CD8-positive, alpha-beta memory T cell (primary cell): ENCODE measurements at places on chromosomes 7 and 10. TPM values are rescaled to one million over a fixed set of nuclear protein-coding genes. Genes with fewer than 3 reads are reported as not detected.

The PLXNA4 gene
- total RNA-seq = 0.02 TPM

The ZNF488 gene
- 0.44 TPM for total RNA-seq

DNA sequence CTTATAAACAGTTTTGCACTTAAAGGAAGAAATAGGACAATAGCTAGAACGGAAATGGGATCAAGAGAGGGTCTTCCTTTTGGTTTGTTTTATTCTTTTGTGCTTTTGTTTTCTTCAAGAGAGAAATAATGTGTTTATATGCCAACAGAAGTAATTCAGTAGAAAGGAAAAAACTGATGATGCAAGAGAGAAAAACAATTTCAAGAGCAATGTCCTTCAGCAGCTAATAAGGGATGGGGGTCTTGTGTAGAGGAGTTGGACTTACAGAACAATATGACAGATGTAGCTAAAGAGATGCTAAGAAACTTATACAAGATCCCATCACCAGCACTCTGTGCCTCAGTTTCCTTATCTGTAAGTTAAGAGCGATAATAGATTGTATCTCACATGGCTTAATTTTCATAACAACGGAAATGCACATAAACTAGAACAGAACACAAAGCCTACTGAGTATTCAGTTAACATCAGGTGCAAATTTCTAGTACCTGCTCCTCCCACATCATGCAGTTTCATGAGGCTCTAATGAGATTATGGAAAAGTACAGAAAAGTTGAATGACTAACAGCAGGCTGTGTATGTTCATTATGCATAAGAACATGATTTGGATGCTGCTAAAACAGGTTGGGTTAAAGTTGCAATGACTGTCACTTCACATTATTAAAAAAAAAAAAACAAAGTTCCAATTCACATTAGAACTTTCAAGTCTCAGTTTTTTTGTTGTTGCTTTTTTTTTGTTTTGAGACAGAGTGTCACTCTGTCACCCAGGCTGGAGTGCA, 17.2 kb downstream of the HERPUD2 start:
- no peak for DNase-seq

GRCh38 chr7:37765421-37765829, 81.9 kb downstream of the GPR141 start:
- no peak for DNase-seq

DNA sequence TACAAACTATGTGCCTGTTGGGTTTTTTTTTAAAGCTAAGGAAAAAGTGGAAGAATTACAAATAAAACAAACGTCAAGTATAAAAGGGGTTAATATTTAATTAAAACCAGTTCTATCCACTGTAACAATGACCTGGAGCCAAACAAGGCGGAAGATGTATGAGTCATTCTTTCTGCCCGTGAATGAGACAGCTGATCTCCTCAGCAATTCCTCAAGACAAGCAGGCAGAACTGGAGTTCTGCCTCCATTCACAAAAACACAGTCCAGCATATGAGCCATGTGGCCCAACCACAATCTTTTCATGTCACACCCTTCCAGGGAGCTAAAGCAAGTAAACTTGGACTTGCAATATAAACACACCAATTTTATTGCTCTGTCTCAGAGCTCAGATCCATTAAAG, 8.4 kb downstream of the ETV1 start:
- DNase-seq = no peak

DNA sequence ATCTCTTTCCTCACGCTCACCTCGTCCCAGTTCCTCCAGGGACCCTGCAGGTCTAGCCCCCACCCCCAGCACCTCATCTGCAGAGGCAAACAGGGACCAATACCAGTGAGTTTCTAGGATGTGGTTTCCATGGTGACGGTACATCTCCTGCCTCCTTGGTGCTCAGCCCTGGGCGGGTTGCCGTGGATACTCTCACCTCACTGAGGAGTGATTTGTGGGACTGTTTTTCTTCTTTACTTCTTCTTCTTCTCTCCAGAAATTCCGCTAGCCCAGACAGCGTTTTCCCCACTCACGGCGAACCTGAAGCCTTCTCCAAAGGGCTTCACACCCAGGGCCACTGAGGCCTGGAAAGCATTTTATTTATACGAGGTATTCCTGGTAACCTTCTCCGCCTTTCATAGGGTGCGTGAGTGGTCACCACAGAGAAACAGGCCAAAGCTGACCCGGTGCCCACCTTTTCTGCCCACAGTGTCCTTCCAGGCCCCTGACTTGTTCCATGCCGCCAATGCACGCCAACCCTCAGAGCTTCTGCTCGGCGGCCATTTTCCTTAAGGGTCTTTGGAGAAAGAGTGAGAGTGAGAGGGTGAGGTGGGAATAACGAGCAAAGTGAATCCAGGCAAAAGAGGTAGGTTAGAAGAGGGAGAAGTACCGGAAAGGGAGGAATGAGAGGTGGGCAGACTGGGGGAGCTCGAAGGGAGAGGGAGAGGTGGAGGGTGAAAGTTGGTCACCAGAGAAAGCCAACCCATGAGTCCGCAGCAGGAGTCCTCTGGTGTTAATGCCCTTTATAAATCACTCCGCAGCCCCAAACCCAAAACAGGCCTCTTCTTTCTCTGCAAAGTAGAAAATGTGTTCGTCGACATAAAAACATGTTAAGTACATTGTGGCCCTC, 15.5 kb downstream of the FAM241B start:
- DNase-seq = no peak

The KDM7A gene
- 8.5 TPM for total RNA-seq

DNA sequence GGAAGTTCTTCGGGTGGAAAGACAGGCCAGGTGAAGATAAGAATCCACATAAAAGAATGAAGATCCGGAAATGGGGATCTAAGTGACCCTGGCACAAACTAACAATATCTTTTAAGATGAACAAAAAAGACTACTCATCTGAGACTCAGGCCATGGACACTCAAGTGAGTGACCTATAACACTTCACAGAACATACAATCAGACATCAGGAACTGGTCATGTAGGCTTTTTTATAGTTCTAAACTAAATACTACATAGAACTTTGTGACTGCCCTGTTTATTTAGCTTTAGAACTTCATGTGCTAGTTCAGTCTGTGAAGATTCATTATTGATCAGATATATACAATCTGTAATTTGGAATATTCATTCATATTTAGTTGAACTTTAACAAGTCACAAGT, 52.8 kb downstream of the MMRN2 start:
- no peak for DNase-seq

- no peak for DNase-seq
Measured at GRCh38 chr10:35452171-35452570, 115.9 kb downstream of the CCNY start.
